ENCODE measurements at places on chromosomes 12 and 14.

GRCh38 chr12:3537719-3538465 is 46.9 kb downstream of the PRMT8 start:
- DNase-seq: no peak

- DNase-seq: no peak
These were observed 195.1 kb downstream of the PHETA1 start for GRCh38 chr12:111173836-111174235.

- no peak for DNase-seq
These were observed 5.7 kb downstream of the NTF3 start for GRCh38 chr12:5437589-5437988.

GRCh38 chr14:75515629-75515996 is 6.7 kb upstream of the BATF start:
- no peak for DNase-seq

- DNase-seq: no peak
These were observed 271.4 kb downstream of the RASSF9 start for GRCh38 chr12:85564786-85565185.

GRCh38 chr12:75820848-75821578 is 210.6 kb downstream of the PHLDA1 start:
- no peak for DNase-seq

DNA sequence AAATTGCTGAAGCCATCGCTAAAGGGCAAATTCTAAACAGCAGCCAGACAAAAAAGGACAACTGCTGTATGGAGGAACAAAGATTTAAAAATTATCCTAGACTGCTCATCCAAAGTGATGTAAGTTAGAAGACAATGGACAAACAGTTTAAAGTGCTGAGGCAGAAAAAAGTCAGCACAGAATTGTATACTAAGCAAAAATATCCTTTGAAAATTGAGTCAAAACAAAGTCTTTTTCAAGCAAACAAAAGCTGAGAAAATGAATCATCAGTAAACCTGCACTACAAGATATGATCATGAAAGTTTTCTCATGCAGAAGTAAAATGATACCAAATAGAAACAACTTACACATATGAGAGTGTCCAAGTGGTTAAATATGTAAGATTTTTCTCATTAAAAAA is 43.6 kb downstream of the EML5 start:
- no peak for DNase-seq

- no peak for DNase-seq
These were observed 31.6 kb upstream of the NUDT14 start for GRCh38 chr14:105212541-105213300.

- no peak for DNase-seq
These were observed 51.6 kb upstream of the CRY1 start for GRCh38 chr12:107144990-107145389.

DNA sequence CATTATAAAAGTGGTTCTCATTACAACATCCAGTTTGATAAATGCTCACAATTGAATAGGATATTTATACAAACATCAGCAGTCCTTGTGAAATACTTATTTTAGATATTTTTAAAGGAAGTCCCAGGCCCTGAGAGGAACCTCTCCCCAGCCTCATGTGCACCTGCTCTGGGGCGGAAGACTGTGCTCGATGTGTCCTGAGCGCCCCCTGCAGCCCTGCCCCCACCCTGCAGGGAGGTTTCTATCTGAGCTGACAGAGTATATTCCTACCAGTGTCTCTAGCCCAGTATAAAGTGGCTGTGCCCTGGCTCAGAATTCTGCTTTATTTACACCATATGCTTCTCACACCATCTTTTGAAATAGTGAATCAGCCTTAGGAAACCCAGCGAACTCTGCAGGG is 1349.1 kb downstream of the TMEM121 start:
- DNase-seq: no peak

DNA sequence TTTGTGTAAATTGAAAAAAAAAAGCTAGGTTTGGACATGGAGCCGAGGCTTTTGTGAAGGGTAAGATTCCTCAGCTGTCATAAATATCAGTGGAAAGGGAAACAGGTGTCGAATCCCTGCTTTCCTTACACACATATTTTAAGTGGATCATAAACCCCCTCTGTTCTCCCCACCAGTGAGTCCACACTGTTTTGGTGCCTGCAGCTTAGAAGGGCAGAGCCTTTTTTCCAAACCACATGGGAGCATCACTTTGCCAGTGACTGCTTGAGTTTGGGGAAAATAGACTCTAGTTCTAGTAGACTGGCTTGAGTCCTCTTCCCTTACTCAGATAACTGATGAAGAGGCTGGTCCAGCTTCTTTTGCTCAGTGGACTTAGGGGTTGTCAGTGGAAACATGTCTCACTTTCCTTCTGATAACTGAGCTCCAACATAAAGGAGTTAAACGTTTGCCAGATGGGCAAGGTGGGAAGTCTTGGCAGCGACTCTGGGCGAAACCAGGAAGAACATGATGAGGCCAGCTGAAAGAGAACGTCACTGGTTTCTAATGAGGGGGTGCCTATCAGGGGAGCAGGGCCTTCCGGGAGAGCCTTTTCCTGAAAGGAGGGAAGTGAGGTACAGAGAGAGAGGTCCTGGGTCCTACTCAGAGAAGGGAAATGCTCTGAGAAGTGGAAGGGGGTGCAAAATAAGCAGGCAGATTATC is 168.1 kb upstream of the PARP11 start:
- no peak for DNase-seq
